Stimulated activated CD8-positive, alpha-beta memory T cell treated with anti-CD3 and anti-CD28 coated beads, Interleukin-15, amount 100 ng/mL, for 4 hours (primary cell): ENCODE measurements at places on chromosomes 12 and 14.

- no peak for DNase-seq
These were observed 29.6 kb upstream of the RASSF3 start for GRCh38 chr12:64580681-64581080.

DNA sequence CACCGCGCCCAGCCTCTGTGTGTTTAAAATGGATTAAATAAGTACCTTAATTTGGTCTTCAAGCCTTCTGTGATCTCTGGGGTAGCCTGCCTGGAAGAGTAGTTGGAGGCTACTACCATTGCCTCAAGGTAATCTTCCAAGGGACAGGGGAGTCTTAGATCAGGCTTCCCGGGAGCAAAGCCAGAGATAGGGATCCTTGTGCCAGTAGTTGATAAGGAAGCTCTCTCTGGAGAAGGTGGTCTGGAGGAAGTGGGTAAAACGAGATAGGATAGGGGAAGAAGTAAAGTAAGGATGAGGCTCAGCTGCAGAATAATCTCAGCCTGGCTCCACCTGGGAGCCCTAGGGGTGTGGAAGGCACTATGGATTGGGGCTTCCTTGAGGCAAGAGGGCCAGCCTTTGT, 38.5 kb downstream of the FOS start:
- DNase-seq, result no peak

DNA sequence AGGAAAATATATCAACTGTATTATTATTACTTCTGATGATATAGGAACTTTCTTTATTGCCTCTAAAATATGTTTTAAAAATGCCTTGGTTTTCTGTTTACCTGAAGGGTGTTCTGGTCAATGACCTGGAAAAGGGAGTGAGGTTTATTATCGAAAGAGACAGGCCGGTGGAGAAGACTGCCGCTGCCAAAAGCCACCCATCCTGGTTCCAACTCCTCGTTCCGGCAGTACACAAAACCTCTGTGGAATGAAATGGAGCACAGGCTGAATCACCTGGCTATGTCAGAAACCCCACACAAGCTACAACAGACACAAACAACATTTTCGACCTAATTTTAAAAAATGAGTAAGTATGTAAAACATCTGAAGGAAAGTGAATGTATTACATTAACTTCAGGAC, 73.6 kb downstream of the HECTD4 start:
- no peak for DNase-seq

DNA sequence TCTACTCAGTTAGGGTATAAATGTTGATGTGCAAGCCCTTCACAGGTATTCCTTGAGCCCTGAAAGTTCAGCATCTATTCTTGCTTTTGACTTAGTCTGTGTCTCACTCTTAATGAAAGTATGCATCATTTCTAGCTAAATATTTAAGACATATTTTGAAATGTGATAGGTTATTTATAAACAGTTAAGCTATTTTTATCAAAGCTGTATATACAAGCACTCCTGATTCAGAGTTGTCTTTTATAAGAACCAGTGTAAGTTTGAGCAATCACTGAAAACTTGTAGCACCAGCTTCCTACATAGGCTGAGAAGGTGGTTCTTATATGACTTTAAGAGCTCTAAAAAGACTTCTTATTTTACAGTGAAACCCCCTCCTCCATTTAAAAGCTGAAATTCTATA, 98.6 kb downstream of the MYF5 start:
- DNase-seq, result no peak

- no peak for DNase-seq
These were observed 1.0 kb downstream of the TUNAR start for GRCh38 chr14:95877633-95878032.

DNA sequence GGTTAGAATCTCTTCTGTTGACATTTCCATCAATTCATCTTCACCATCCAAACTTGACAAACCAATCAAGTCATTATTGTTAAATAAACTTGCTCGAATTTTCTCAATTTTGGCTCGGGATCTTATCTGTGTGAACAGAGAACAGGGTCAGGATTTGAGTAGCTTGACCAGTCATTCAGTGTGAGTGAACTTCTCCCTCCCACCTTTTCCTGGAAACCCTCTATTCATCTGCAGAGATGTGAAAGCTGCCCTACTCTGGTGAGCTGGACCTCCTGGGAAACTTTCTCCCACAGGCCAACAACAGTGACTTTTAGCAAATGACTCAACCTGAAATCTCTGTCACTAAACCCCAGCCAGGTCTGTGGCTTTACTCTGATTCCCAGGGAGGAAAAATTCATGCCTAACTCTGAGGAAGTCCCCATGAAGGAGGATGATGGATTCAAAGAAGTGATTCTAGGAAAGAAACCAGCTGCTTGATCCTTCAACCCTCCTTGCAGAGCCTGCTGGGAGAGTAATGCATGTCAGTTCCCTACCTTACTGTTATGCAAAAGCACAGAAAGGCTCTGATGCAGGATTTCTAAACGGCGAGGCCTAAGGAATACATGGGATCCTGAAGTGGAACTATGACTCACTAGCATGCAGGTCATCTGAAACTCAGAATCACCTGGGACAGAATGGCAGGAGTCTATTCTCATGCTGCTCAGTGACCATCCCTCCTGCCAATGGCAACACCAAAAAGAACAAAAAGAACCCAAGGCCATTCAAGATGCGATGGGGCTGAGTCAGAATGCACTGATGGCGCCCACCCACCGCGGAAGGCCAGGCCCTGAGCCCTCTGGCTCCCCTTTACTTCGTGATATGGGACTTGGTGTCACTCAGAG, 58.0 kb downstream of the TRAFD1 start:
- no peak for DNase-seq
